ENCODE measurements at places on chromosomes 12 and 14.

GRCh38 chr14:98370352-98370751, 901.6 kb downstream of the BCL11B start:
- no peak for DNase-seq

DNA sequence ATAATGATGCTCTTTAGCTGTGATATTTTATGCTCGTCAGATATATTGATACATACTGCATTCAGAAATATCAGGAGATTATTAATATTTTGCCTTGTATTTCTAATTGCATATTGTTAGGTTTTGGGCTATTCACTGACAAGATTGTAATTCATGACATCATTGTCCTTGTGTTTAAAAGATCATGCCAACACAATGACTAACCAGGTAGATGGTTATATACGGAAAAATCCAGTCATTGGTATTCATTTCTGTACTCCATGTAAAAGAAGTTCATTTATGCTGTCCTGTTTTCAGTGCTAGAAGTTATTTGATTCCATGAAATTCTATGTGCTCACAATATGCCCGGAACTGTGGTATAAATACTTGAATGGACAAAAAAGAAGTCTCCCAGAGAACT, 107.5 kb downstream of the KITLG start:
- no peak for DNase-seq

DNA sequence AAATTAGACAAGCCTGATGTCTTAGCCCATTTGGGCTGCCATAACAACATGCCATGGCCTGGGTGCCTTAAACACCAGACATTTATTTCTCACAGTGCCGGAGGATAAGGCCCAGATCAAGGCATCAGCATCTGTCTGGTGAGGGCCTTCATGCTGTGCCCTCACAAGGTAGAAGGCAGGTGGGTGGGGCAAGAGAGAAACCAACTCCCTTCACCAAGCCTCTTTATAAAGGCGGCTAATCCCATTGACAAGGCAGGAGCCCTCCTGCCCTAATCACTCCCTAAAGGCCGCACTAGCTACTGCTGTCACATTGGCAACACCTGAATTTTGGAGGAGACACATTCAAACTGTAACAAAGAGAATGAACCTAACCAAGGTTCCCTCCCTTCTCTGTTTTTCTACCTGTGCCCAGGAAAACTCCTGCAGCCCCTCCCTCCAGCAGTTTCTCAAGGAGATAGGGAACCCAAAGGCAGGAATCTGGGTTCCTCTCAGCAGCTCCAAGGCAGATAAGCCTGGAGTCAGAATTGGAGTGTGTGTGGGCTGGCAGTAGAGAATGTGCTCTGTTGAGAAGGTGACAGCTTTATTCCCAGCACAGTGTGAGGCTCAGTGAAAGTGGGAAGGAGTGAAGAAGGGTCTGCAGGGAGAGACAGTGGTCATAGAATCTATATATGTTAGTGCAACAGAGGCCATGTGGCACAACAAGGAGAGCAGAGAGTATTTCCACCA, 21.7 kb upstream of the GPATCH2L start:
- no peak for DNase-seq

DNA sequence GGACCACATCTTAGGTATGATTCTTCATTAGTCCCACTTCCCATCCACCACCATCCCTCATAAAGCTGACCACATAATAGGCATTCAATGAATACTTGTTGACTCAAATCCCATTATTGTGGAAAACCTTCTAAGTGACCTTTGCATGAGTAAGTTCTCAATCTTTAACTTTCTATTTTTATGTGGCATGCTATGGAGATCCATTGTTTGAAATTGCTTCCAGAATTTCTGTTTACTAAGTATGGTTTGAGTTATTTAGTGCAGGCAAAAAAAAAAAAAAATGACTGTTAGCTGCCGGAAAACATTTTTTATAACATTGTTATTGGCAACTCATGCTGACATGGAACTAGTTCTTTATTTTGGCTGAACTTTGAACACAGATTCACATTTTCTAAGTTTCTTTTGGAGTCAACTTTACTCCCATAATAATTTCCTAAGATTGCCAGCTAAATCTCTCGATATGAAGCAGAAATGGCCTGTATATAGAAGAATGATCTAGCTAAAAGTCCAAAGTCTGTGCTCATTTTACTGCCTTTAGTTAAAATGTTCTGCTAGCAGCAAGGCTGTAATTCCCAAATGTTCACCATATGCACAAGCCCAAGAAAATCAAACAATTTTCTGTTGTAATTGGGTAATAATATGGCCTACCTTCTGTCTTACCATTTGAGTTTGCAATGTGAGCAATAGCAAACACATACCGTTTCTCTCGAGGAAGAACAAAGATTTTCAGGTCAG, 77.9 kb downstream of the PTGER2 start:
- DNase-seq = no peak

DNA sequence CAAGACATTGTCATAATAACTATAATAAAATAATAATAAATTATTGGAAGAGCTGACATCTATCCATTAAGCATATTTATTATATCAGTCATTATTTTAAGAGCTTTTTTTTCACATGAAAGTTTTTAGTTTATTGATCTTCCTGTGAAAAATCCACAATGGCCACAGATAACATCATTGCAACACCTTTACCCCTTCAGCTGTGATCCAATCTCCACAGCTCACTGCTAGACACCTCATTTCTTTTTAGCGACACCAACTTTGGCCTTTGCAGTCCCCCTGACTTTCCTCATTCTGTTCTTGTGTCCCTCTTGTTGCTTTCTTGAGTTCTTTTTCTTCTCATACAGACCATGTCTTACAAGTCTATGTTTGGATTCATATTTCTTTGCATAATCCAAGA, 67.4 kb downstream of the STON2 start:
- DNase-seq = no peak

DNA sequence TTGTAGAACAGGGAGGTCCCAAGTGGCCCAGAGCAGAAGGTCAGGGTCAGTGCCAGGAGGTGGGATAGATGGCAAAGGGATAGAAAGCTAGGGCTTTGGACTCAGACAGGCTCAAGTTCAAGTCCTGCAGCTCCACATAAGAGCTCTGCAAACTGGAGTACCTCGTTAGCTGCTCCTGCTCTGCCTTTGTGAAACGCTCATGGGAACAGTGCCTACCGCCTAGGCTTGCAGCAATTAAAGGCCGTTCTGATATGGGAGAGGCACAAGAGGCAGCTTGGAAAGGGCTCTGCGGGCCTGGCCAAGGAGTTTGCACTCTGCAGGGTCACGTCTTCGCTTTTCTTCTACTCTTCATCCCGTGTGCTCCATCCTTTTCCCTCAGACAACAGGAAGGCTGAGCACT, 54.1 kb downstream of the MAP1LC3B2 start:
- DNase-seq = no peak

DNA sequence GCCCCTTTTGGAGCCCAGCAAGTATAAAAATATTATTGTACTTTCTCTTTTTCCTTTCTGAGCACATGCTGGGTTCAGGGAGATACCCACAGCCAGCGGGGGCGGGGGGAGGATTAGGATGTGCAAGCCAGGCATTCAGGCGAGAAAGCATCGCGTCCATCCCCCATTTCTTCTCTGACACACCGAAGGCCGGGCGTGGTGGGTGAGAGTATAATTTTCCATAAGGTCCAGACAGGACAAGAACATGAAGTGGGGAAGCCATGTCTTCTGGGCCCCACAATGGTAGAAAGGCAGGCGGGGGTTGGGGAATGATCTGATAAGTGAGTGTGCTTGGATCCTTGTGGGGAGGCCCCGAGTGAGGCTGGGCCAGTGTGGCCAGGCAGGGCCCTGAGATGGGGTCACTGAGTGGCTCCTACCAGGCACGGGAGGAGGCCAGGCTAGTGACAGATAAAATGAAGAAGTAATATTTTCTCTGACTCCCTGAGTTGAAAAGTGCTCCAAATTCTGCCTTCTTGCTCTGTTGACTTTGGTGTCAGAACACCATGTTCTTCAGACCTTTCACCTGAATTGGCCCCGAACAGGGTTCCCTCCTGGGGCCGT, 10.7 kb upstream of the LRTM2 start:
- no peak for DNase-seq

DNA sequence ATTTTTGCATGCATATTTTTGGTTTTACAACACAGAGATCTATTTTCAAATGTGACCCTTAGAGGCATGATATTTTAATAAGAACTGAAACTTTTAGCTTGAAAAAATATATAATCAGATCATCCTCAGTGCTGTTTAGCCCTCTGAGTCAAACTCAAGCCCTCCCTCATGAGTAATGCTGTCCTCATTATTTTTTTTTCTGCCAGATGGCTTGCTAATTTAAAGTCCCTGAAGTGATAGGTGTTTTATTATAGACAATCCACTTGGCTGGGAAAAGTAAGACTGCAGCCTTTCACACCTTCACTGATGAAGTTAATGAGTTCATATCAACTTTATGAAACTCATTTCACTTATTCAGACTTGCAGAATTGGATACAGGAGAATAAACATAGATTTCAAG, 227.7 kb downstream of the SLC16A7 start:
- DNase-seq = no peak

- no peak for DNase-seq
Observed at GRCh38 chr14:43792980-43793379, 714.1 kb downstream of the FSCB start.

DNA sequence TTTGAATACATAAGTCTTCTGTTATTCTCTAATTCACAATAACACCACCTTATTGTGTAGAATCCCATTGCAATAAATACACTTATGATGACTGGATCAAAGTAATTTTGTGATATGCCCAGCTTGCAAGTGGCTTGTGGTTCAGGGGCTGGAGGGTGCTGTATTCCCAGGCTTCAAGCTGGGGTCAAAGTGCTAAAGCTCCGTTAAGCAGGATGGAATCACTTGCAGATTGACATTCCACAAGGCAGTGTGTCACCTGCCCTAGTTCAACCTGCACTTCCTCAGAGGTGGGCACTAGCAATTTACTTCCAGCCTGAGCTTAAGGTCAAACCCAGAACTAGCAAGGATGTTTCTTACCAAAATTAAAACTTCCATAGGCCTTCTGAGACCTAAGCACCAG, 166.6 kb downstream of the SSPN start:
- DNase-seq = no peak
